ENCODE measurements at places on chromosomes 6 and 20.
A peak's percentile ranks its signal among the peaks of the same experiment; 100 is the strongest.

GRCh38 chr20:24001712-24002405, 13.3 kb upstream of the GGTLC1 start:
- DNase-seq, result no peak

DNA sequence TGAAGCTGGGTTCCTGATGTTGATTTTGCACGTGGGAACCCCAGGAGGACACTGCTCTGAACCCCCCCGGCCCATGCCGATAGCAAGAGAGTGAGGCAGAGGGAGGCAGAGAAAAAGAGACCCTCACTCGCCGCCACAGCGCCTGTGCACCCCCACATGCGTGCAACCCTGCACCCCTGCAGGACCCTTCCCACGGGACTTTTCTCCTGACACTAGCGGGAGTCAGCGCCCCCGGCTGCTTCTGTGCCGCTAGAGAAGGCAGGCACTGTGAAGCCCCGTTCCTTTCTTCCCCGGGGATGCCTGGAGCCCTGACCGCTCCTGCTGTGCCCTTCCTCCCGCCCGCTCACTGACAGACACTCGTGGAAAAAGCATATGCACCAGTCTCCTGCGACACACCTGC, 67.4 kb downstream of the GMPR start:
- no peak for DNase-seq

- no peak for DNase-seq
Measured at GRCh38 chr20:21564127-21564773, 50.4 kb upstream of the NKX2-2 start.

DNA sequence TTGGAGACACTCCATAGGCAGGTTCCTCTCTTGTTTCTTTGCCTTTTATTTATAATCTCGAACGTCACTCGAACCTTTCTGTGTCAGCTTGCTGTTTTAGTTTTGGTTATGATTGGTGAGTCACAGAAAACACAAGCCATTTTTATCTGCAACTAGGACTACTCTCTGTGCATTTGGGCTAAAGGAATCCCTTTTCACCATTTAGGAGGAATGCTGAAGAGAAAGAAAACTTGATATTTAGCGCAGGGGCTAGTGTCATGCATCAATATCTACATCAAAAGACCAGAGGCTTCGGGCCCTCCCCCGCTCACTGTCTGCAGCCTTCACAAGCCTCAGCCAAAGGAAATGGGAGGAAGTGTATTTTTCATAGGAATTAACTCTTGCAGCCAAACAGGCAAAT, 507.8 kb upstream of the CITED2 start:
- DNase-seq, result no peak

DNA sequence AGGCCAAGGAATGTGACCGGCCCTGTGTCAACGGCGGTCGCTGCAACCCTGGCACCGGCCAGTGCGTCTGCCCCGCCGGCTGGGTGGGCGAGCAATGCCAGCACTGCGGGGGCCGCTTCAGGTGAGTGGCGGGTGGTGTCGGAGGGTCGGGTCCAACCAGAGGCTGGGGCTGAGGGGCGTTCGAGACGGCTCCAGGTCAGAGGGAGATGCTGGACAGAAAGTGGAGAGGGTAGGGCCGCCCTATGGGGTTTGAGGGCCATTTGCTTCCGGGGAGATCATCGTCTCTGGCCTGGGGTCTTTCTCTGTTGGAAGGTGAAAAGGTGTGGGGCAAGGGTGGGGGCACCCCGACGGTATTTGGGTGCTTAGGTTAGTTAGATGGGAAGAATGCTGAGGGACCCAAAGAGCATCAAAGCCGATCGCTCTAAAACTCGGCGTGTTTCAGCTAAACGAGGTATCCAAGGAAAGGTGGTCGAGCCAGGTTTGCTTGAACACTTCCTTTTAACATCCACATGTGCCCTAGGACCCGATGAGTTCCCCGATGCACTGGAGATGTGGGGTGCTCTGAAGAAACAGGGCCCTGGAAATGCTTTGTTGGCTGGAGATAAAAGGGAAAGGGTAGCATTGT, 691 bp downstream of the ATRN start:
- no peak for DNase-seq

- DNase-seq, result peak; percentile 41
Measured at GRCh38 chr20:51400051-51400926, 142.2 kb downstream of the NFATC2 start.

DNA sequence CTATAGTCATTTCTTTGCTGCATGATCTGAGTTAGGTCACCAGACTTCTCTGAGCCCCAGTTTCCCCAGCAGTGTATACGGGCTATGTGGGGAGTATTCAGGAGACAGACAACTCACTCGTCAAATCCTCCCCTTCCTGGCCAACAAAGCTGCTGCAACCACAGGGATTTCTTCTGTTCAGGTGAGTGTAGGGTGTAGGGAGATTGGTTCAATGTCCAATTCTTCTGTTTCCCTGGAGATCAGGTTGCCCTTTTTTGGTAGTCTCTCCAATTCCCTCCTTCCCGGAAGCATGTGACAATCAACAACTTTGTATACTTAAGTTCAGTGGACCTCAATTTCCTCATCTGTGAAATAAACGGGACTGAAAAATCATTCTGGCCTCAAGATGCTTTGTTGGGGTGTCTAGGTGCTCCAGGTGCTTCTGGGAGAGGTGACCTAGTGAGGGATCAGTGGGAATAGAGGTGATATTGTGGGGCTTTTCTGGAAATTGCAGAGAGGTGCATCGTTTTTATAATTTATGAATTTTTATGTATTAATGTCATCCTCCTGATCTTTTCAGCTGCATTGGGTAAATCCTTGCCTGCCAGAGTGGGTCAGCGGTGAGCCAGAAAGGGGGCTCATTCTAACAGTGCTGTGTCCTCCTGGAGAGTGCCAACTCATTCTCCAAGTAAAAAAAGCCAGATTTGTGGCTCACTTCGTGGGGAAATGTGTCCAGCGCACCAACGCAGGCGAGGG, 594 bp upstream of the CDKN1A start:
- no peak for DNase-seq

GRCh38 chr20:57262784-57263609, 3.4 kb downstream of the BMP7 start:
- DNase-seq, result no peak

DNA sequence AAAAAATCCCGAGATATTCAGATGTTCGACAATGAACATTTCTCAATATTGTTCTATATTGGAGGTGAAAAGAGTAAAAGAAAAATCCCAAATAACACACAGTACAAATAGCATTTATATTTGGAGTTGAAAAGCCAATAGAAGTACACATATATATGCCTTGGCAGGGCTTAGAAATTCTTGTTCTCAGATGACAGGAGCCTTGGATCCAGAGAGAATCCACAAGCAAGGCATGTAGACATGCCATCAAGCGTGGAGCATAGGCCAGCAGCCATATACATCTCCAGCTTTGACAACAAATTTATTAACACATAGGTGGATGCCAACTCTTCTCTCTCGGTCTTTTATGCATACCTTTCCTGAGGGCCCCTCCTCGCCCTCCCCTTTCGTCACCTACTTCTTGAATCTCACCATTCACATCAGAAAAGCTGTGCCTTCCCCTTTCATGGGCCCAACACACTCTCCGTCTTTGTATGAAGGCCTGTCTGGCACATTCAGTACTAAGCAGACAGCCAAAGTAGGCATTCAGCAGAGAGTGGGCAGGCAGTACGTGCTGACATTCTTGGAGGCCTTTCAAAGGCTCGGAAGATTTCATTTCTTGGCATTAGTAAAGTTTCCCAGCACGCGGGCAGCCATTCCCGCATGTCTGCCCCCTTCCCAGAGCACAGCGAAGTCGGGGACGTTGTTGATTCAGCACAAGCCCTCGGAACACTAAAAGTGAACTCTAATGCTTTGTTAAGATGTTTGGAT, 18.2 kb downstream of the NEDD9 start:
- DNase-seq, result no peak

GRCh38 chr20:5267092-5267491, 49.7 kb downstream of the PROKR2 start:
- DNase-seq, result no peak

- no peak for DNase-seq
Measured at GRCh38 chr20:47865912-47866311, 80.6 kb upstream of the SULF2 start.

- no peak for DNase-seq
Measured at GRCh38 chr6:34510299-34510698, 44.4 kb downstream of the PACSIN1 start.

DNA sequence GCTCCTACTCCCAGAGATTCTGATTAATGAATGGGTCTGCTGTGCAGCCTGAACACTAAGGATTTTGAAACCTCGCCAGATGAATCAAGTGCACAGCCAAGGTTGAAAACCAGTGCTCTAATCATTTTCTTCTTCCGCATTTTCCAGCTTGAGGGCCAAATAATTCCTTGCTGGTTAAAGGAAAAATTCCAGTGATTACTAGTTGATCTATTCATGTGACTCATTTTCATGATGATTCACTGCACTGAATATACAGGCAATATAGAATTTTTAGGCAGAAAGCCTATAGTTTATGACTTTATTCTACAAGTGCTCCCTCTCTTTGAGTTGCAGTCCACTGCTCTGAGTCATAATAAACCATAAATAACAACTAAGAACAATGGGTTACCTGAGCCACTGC, 80.6 kb upstream of the PROKR2 start:
- DNase-seq, result no peak

DNA sequence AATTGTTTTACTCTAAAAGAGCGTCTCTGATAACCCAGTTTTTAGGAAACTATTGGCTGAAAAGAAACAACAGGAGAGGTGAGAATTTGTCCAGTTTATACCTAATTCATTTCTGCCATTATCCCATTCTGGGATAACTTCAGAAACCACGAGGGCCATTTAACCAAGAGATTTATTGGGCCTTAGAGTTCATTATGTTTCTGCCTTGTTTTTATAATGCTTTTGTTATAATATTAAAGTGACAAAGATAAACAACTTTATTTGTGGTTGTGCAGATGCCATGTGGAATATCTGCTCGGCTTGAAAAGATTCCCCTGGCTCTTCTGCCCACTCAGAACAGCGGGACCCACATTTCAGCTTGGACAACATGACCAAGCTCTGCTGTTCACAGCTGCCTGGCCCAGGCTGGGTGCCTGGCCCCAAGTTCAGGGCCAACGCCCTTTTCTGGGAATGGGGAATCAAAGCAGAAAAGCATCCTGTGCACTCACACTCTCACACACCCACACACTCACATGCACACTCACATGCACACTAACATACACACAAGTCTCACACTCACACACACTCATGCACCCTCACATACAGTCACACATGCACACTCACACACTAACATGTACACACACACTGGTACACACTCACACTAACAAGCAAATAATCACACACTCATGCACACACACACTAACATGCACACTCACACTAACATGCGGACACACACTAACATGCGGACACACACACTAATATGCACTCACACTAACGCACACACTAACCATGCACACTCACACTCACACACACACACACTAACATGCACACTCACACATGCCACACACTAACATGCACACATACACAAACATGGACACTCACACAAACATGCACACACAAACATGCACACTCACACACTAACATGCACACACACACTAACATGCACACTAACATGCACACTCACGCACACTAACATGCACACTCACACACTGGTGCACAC, 86.7 kb upstream of the NEDD9 start:
- no peak for DNase-seq

GRCh38 chr6:89727501-89727900, 89.0 kb upstream of the LYRM2 start:
- DNase-seq, result no peak

- no peak for DNase-seq
Measured at GRCh38 chr6:40877362-40877761, 161.7 kb downstream of the UNC5CL start.

- peak; percentile 30 for DNase-seq
Measured at GRCh38 chr6:116010790-116011401, 49.8 kb downstream of the FRK start.

DNA sequence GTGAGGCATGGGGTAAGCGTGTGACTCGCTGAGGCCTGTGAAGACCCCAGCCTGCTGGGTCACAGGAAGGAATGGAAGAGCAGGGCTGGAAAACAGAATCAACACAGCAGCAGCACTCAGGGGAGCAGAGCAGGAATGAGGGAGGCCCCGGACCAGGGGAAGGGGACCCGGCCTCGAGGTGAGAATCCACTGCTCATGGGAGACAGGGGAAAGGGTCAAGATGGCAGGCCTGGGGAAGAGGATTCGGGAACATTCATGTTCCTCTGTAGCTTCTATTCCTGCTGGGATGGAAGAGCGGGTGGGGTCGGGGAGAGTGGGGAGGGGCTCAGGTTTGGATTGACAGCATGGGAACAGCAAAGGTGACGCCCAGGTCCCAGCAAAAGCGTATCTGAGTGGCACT, 59.4 kb downstream of the NPEPL1 start:
- DNase-seq, result no peak

DNA sequence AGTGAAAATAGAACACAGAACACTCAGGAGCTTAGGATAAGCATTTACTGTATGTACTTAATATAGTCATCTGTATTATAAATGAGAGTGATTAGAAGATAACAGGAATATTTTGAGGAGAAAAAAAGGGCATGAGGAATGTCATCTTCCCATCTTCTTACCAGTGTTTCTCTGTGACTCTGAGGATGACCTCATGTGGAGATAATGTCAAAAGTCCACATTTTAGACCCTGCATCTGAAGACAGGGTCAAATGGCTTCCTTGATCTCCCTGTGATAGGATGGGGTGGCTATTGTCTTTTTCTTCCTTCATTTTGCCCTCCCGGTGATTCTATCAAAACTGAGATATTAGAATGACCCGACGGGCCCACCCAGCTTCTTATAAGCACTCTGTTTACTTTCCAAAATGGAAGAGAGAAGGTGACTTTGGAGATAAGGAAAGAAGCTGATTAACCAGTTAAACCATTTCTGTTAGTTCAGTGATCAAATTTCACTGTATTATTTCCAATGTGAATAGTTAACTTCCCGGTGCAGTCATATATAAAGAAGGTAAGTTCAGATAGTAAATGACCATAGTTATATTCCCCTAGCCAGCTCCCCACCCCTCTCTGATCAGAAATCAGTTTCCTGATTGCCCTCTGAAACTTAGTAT, 115.7 kb upstream of the SALL4 start:
- no peak for DNase-seq

GRCh38 chr6:150196942-150197745, 54.3 kb downstream of the PPP1R14C start:
- DNase-seq, result no peak

DNA sequence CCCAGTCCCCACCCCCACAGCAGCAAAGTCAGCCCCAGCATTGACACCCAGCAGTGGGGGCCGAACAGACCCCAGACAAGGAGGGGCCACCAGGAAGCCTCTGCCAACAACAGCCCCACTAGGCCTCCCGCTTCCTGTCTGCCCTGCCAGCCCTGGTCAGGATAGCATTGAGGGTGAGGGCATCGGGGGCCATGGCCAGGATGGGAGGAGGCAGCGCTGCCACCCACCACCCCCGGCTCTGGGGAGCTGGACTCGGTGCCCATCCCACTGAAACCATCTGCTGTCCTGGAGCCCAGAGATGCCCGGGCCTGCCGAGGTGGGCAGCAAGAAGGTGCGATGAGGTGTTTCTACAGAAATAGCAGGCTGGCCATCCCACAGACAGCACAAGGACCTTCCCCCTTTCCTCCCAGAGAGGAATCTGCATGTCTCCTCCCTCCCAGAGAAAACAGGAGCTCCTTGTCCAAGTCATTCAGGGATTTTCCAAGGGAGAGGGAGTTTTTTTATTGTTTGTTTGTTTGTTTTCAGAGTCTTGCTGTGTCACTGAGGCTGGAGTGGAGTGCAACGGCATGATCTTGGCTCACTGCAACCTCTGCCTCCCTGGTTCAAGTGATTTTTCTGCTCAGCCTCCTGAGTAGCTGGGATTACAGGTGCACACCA, 62.1 kb upstream of the BHLHE23 start:
- no peak for DNase-seq

GRCh38 chr6:44558024-44558831, 170.7 kb downstream of the CDC5L start:
- no peak for DNase-seq
